ENCODE measurements at places on chromosomes 5 and 9.
A peak's percentile ranks its signal among the peaks of the same experiment; 100 is the strongest.

DNA sequence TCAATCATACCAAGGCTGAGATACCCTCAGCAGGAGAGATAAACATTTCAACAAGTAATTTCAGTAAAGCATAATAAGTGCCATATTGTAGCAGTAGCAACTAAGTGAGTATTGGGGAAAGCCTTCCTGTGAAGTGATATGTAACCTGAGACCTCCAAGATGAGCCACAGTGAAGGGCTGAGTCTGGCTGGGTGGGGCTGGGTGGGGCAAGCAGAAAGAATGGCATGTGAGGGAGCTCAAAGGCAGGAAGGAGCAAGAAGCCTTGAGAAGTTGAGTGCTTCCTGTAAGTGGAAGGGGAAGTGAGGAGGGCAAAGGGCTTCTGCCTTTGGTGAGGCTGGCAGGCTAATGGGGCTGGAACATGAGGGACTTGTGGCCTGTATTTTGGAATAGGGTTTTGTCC, 19.7 kb upstream of the ASTN2 start:
- no peak for DNase-seq

GRCh38 chr5:79829260-79829659, 139.6 kb downstream of the CMYA5 start:
- DNase-seq = no peak

DNA sequence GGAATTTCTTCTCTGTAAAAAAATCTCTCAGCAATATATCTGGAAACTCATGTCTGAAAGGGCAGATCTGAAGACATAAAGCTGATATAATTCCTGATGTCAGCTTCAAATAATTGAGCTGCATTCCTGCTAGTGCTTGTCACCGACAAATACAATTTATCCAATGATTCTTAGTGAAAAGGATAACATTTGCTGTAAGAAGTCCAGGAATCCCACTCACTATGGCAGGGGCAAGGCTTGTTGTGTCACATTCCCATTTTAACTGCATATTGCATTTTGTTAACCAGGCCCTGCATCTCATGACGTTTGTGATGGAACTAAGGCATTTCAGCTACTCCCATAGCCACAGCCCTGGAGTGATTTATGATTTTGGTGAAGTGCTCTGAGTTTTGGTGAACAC, 160.1 kb upstream of the DAB2 start:
- no peak for DNase-seq

DNA sequence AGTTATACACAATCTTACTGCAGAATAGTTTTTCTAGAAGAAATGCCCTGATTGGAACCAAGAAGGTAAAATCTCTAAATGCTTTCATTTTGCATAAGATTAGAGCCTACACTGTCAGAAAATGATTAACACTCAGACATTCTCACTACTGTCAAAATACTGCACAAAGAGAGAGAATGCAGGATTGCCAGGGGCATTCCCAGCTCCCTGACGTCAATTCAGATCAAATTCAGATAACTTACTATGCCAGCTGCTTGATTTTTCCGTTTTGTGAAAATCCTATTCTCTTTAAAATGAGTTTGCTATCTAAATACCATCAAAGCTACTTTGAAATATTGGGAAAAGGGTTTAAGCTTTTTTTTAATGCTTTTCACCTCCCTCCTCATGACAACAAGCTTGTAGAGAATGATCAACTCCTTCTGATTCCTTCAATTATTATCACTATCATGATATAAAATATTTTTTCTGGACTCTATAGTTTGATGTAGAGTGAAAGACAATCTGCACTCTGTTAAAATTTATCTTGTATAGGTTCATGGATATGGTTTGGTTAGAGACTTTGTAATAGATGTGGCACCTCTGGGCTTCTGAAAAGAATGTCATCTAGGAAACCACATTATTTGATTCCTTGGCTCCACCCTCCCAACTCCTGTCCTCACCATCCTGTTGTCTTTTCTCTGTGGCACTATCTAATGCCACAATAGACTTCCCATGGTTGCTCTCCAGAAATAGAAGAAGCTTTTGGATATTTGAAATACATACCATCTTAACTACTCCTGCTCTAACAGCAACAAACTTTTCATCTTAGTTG, 407.7 kb downstream of the PDE4D start:
- DNase-seq = no peak

- no peak for DNase-seq
Measured at GRCh38 chr5:74143721-74144330, 496.7 kb downstream of the ENC1 start.

- DNase-seq = no peak
Measured at GRCh38 chr9:109168170-109168569, 1.1 kb upstream of the FRRS1L start.

DNA sequence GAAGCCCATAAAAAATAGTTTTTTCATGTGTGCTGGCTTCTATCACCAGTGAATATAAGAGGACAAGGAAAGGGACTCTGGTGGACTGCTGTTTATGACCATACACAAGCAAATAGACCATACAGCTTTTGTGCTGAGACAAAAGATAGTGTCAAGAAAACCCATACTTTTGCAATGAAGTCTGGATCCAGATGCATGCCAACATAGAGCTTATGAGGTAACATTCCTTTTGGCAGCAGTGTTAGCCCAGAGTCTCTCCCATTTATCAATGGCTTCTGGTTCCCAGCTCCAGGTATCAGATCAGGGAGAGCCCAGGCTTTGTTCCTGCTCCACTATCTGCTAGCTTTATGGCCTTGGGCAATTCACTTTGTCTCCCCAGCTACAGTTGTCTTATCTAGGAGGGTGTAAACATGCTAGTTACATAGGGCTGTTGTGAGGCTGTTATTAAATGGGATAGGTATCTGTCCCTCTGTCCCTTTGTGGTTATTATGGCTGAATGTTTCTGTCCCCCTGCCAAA, 55.6 kb downstream of the CCDC192 start:
- no peak for DNase-seq

GRCh38 chr9:4106081-4106759, 193.6 kb downstream of the GLIS3 start:
- no peak for DNase-seq

- no peak for DNase-seq
Measured at GRCh38 chr5:28850320-28850921, 1812.0 kb upstream of the CDH9 start.

- no peak for DNase-seq
Measured at GRCh38 chr9:3664044-3664443, 138.2 kb upstream of the RFX3 start.

DNA sequence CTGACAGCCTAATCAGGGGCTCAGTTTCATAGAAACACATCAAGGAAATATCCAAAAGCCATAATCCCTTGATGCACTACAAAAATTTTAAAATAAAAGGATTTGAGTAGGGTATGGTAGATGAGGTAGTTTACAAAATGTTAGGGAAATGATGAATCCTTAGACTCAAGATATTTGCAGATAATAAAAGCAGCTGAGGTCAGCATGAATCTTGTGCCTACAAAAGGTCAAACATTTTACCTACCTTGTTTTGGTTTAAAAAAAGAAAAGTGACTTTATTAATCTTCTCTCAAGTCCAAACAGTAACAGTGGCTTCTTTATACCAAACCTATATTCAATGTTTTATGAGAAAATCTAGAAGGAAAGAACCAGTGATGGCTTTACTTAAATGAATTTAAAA, 135.5 kb downstream of the BNC2 start:
- DNase-seq = no peak

GRCh38 chr5:50823568-50823967, 157.1 kb downstream of the PARP8 start:
- no peak for DNase-seq

- DNase-seq = no peak
Measured at GRCh38 chr5:57887851-57888621, 405.4 kb upstream of the ACTBL2 start.

DNA sequence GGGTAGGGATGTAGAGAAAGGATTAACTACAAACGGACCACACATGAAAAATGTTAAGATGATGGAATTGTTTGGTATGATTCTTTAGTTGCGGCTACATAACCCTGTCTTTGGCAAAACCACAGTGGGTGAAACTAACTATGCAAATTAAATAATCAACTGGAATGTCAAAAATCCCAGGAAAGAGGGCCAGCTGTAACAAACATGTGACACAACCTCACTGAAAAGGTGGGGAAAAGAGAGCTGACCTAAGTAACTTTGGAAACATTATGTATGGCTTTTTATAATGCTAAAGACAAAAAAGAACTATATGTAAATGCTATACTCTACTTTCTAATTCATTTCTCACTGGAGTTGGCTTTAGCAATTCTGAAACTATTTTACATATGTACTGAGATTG, 252.0 kb downstream of the MRPS30 start:
- DNase-seq = no peak

GRCh38 chr5:32283061-32283460, 29.7 kb downstream of the MTMR12 start:
- DNase-seq = no peak

DNA sequence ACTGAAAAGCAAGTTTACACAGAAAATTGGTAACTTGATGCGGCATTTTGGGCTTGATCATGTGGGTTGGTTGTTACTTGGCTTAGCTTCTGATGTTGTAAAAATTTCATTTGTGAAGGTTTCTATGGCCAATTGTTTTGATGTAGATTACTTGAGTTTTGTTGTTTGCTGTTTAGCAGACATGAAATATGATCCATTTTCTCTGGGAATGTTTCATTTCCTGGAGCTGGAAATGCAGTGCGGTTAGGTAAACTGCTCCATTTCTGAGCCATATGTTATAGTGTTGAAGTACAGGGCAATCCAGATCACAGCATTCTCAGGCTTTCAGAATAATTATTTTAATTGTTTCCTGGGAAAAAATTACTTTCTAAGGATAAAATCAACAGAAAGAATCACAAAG, 396.9 kb downstream of the ENC1 start:
- DNase-seq = no peak

DNA sequence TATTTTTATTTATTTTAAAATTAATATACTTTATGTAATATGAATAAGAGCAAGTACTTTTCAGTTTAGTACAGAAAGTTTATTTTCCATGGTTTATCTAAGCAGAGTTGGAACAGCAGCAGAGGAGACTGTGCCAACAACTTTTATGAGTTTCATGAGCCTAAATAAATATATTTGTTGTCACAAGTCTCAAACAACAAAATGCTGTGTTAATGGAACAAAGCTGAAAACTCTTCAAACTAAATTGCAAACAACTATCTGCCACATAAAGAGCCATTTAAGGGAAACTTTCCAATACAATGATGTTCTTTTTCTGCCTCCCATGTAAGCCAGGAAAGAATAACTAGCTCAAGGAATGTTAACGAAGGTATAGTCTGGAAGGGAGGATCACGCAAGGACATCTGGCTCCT, 96.1 kb downstream of the FBN2 start:
- DNase-seq = no peak

DNA sequence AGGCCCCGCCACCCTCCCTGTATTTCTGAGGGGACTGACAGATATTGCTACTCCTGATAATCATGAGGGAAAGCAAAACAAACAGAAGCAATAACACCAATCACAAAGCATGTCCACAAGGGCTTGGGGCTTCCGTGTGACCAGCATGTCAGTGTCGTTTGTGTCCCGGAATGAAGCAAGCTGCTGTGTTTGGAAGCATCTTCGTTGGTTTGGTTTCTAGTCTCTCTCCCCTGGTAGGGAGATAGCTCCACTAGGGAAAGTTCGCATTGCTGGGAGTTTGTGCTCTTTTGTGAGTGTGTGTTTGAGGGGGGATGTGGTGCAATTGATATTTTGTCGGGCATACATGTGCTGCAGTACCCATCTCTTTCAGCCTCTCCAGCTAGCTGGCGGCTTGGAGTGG, 1.4 kb downstream of the GRIA1 start:
- DNase-seq = no peak

DNA sequence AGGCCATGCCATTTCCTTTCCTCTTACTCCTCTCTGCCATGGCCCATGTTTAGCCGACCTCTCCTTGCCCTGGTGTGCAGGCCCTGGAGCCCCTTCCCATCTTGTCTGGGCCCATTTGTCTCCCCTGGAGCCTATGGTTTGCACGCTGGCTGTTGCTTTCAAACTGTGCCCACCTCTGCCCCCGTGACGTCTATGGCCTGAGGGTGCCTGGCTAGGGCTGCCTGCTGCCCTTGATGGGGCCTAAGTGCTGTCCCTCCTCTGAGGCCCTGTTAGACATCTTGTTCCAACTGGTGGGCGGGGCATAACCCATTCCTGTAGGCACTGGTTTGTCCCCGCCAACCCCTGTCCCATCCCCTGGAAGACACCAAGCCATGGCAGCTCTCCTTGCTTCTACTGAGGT, 22.7 kb upstream of the ENHO start:
- no peak for DNase-seq

- DNase-seq = peak; percentile 38
Measured at GRCh38 chr9:7234144-7234543, 476.4 kb downstream of the KDM4C start.

- no peak for DNase-seq
Measured at GRCh38 chr5:5573798-5574380, 151.4 kb downstream of the ICE1 start.

DNA sequence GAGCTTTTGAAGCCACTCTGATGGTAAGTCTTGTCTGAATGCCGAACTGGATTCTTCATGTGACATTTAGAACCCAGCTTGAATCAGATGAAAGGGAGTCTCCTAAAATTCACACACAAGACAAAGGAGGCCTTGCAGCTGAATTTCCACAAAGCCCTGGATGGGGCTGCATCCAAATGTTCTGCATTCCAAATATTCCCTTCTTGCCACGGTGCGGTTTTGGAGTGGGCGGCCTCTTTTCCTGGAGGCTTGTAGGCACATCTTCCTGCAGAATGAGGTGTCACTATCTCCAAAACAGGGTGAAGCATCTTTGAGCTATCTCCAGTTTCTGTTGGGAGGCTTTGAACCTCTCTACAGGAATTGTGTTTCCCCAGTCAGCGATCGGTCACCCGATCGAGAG, 342.7 kb downstream of the ARHGEF28 start:
- no peak for DNase-seq

DNA sequence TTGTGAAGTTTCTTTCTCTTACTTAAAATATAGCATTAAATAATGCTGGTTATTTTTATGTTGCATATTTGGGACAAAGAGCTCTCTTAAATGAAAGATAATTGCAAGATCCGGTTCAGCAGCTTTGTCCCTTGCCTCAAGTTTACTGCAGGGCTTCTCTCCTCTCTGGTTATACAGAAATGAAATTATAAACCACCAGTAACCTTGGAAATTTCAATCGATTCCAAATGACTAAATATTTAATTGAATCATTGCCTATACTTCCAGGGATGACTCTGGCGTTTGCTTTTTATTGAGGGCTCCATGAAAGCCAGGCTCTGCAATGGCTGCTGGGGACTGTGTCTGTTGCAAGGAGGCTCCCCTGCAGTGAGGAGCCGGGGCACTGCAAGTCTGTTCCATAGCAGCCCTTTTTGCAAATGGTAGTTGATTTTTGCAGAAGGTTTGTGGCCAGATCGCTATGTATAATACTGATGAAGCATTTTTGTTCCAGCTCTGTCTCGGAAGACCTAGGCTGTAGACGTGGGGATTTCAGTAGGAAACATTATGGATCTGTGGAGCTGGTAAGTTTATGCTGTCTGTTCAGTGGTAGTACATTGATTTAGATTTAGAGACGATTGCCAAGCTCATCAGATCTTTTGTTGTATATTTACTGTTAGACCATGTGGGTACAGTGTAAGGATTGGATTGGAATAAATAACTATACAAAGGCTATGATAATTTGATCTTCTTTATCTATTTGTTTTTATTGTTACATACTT, at the start of gene GARNL3:
GARNL3 (plus strand) TSS at position 313 of the 758 bp plus-strand sequence; CDS start at position 417, 104 bp downstream.
- no peak for DNase-seq

Measured in activated naive CD8-positive, alpha-beta T cell treated with anti-CD3 and anti-CD28 coated beads for 36 hours (primary cell).